ENCODE measurements at places on chromosomes 4 and X. TPM values are rescaled to one million over a fixed set of nuclear protein-coding genes. Genes with fewer than 3 reads are reported as not detected.

DNA sequence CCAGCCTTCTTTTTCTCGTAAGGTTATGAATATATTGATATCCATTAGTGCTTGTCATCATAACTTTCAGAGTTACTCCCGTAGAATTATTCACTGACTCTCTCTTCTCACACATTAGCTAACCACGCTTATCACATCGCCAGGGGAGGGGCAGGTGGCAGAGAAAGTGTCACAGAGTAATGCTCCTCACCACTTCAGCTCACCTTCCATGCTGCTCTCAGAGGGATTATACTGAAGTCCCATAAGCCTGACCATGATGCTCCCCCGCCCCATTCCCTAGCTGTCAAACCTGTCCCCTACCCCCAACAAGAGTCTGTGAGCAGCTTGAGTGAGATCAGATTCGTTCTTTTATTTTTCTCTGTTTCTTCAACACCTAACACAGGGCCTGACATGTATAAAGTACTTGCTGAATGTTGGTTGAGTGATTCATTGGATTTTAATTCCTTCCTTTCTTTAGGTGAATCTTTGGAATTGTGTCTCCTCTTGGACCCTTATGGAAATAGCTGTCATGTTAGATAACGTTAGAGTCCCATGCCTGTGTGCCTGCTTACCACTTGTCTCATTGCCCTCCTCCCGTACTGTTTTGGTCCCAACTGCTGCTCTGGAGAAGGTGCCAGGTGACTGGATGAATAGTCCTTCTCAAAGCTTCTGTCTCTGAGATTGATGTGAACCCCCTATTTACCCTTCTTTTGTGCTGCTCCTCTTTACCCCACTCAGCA lies 55.1 kb downstream of the RS1 start:
- DNase-seq: no peak

DNA sequence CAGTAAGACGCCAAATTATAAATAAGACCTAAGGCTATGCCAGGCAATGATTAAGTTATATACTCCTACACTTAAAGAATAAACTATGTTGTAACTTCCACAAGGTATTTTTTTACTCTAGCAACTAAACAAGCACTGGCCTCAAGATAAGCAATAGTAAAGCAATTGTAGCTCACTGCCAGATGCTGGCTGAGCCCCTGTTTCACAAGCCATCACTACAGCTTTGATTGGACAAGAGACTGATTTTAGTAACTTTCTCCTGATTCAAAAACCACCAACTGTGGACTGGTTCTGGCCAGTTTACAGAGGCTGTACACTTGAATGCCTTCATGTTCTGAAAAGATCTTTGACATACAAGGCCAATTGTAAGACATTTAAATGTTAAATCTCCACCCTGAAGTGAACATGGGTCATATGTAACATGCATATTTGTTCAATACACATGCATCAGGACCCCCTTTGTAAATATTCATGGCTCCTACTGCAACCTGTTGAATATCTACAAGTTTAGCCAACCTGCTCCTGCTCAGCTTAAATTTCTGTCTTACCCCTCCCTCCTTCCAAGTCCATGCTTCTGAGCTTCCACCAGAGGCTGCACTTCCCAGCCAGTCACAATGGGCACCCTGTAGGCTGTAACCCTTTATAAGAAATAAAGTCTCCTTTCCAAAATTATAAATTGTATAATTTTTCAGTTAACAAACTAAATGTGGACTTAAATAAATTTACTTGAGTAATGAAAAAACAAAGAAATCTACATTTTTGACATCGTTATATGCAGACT lies 423.6 kb downstream of the ANKRD50 start:
- no peak for DNase-seq

- no peak for DNase-seq
Observed at GRCh38 chr4:38600575-38600974, 63.4 kb upstream of the KLF3 start.

DNA sequence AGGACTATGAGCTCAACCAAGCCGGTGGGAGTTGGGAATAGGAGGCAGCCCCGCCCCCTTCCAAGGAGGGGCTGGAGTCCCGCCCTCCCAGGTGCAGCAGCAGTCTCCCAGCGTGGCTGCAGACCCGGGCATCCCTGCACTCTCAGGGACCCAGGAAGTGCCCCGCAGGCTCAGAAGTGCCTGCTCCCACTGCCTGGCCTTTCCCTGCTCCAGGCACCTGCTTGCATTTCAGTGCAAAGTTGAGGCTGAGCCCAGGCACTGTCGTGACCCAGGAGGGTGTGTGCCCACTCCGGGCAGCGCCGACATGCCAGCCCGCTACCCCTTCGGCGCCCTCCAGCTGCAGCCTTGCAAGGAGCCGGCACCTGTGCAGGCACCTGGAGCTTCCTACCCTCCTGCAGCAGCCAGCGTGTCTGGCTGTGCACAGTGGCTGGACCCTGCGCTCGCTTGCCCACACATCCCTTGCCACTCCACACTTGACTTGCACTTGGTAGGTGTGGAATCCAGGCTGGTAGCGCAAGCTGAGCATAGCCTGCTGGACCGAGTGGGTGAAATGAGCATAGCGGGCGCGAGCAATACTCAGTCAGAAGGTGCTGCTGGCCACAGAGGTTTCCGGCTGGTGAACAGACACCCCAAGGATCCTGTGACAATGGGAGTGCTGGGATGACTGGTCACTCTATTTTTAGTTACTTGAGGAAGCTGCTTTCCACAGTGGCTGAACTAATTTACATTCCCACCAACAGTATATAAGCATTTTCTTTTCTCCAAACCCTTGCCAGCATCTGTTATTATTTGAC lies 236.3 kb downstream of the PCDH10 start:
- no peak for DNase-seq

- no peak for DNase-seq
Observed at GRCh38 chr4:167290678-167291077, 56.4 kb upstream of the SPOCK3 start.

FAM47E gene
- total RNA-seq: not detected

- DNase-seq: no peak
Observed at GRCh38 chr4:103892586-103892985, 172.8 kb upstream of the TACR3 start.

FAM149A gene
- 0.29 TPM for total RNA-seq

DNA sequence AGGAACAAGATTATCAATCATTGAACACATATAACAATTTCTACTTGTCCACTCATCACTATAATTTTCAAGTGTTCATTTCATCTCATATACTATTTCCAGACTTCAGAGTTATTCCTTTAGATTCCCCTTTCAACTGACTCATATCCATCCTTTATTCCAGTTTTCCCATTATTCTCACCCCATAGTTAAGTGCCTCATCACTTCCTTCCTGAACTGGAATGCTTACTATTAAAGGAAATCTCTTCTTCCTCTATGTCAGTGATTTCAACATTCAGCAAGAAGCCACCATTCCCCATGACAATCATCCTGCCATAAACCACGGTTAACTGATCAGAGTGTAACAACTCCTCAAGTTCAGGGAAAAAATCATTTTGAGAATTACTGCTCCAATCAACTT lies 198.9 kb downstream of the FBXO8 start:
- DNase-seq: no peak

GRCh38 chr4:55468724-55469123 lies 73.0 kb downstream of the TMEM165 start:
- DNase-seq: no peak

SUPT20HL1 gene
- not detected for total RNA-seq

TLR3 gene
- 0.53 TPM for total RNA-seq

NWD2 gene
- total RNA-seq: not detected

GRCh38 chrX:108020631-108021030 lies 24.2 kb upstream of the VSIG1 start:
- peak; percentile 19 for DNase-seq

- peak; percentile 80 for DNase-seq
Observed at GRCh38 chr4:54233277-54233696, 4.2 kb downstream of the PDGFRA start.

DNA sequence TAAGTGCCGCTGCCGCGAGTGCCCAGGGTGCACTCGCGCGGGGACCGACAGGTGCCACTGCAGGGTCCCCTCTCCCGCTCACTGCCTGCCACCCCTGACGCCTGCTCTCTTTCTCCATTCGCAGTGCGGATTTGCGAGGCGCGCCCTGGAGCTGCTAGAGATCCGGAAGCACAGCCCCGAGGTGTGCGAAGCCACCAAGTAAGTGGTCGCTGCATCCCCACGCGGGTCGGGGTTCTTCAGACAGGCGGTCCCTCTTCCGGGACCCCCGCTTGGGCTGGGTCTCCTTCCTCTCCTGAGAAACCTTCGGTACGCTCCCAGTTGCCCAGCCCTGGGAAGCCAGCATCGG lies 547 bp downstream of the GUCY1A1 start:
- peak; percentile 46 for DNase-seq

GRCh38 chr4:189497516-189497915 lies 443.2 kb upstream of the FRG1 start:
- DNase-seq: no peak

EXOC1L gene
- not detected for total RNA-seq

- DNase-seq: no peak
Observed at GRCh38 chr4:186771624-186772023, 48.0 kb upstream of the FAT1 start.

- no peak for DNase-seq
Observed at GRCh38 chr4:13597604-13598003, 29.9 kb downstream of the BOD1L1 start.

GRCh38 chr4:168560184-168561180 lies 63.6 kb downstream of the PALLD start:
- DNase-seq: no peak

RHOXF1 gene
- not detected for total RNA-seq

DNA sequence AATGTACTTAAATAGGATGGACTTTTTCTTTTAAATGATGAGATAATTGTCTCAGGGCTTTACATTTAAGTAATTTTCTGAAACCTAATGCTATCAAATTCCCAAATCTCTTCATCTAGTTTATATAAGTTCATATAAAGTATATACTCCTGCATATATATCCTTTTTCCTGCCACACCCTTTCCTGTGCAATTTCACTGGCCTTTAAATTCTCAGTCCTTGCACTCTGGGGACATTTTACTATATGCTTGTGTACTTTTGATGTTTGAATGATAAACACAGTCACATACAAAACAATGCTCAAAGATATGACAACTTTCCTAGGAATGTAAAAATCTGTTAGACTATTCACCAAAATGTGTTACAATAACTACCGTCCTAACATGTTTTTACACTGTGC lies 60.1 kb downstream of the NDST4 start:
- no peak for DNase-seq
